ENCODE measurements at places on chromosomes 4 and X.

GRCh38 chrX:28960063-28960462 is 372.8 kb downstream of the IL1RAPL1 start:
- no peak for DNase-seq

DNA sequence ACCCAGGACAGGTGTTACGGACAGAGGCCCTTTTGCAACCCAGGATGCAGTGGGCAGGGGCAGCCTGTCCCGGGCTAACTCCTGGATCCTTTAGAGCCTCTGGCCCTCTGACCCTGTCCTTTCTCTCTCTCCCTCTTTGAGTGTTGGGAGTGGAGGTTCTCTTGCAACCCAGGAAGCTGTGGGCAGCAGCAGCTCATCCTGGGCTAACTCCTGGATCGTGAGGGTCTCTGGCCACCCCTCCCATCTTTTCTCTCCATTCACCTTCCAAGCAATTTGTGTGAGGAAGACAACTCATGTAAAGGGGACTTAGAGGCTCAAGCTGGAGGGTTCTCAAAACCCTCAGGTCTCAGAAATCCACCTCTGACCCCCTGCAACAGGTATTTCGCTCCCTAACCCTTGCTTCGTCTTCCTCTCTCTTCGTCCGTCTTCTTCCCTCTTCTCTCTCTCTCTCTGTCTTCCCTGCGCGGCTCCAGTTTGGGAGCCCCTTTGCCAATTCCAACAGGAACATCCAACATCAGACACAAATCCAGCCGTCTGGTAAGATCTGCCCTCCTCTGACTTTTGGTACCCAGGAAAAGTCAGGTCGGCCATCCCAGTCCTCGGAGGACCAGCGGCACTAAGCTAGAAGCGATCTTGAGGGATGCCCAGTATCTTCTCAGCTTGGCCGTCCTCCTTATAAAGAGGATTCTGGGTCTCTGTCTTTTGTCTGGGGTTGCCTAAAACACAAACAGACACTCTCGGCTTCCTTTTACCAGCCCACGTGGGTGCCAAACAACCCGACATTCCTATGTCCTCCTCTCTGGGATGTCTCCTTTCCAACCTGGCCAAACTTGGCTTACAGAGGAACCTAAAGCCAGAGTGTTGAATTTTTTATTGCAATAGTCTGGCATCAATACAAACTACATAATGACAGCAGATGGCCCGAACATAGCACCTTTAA is 7.9 kb downstream of the ASMTL start:
- no peak for DNase-seq

GRCh38 chrX:23820235-23820782 is 37.3 kb downstream of the SAT1 start:
- no peak for DNase-seq

DNA sequence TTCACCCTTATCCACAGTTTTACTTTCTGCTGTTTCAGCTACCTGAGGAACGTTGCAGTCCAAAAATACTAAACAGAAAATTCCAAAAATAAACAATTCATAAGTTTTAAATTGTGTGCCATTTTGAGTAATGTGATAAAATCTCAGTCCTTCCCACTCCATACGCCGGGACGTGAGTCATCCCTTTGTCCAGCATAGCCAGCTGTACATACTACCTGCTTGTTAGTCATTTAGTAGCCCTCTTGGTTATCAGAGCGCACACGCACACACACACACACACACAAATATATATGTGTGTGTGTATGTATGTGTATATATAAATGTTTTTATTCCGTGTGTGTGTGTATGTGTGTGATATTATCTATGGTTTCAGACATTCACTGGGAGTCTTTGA is 4.8 kb upstream of the CCSER1 start:
- DNase-seq, result no peak

- no peak for DNase-seq
Observed at GRCh38 chrX:151796576-151796975, 62.0 kb downstream of the CNGA2 start.

DNA sequence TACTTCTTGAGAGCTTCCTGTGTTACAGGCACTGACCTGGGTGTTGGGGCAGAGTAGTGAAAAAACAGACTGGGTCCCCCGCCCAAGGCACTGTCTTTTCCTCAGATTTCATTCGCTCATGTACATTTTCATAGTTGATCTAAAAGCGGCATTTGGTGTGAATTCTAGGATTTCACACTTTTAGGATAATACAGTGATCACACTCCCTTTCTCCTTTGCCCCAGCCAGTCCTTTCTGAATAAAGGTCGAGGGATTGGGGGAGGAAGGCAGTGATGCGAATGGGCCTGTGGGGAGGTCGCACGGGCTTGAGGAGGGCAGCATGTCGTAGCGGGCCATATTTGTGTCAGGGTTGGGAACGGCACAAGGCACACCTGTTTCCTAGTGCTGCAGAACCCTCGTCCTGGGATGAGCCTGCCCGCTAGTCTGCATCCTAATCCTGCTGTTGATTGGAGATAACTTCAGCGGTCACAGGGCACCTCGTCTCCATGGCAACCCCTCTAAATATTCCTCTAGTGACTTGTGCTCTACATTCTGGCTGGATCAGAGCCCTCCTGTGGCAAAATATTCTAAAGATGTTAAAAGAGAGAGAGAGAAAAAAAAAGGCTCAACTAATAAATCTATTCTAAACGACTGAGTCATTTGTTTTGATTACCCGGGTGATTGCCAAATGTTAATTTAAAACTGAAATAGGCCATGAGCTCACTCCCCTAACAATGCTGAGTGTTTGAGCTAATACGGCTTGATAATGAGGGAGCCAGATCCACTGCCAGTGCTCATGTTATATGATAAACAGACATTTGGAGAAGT is 21.8 kb downstream of the FHL1 start:
- no peak for DNase-seq

DNA sequence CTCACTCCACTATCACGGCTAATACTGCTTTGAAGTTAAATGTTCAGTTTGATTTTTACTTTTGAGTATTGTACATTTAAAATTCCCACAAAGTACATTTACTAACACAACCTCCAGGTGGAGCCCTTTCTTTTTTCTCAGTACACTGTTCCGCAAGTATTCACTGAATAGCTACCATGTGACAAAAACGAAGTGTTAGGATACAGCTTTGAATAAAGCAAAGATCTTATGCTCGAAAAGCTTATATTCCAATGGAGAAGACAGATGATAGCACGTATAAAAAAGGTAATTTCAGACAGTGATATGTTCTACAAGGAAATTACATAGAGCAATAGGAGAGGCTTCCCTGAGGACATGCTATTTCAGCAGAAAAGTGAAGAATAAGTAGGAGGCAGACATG is 60.7 kb upstream of the ABCG2 start:
- DNase-seq, result peak; percentile 67

DNA sequence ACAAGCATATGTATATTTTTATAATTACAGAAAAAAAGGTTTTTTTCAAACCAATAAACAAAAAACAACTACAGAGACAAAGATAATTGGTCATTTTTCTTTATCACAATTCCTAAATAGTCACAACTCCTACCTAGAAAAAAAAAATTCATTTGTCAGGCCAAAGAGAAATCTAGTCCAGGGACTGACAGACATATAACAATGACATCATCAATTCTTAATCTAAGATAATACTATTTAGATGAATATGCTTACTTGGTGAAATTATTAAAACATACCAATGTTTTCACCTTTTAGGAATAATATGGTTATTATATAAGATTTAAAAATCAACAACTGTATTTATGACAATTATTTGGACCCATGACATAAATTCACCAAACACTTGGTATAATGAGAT is 48.4 kb downstream of the CHM start:
- no peak for DNase-seq

- no peak for DNase-seq
Observed at GRCh38 chr4:99803566-99804101, 13.0 kb upstream of the DAPP1 start.

- no peak for DNase-seq
Observed at GRCh38 chrX:120309873-120310705, 1.2 kb downstream of the TMEM255A start.

DNA sequence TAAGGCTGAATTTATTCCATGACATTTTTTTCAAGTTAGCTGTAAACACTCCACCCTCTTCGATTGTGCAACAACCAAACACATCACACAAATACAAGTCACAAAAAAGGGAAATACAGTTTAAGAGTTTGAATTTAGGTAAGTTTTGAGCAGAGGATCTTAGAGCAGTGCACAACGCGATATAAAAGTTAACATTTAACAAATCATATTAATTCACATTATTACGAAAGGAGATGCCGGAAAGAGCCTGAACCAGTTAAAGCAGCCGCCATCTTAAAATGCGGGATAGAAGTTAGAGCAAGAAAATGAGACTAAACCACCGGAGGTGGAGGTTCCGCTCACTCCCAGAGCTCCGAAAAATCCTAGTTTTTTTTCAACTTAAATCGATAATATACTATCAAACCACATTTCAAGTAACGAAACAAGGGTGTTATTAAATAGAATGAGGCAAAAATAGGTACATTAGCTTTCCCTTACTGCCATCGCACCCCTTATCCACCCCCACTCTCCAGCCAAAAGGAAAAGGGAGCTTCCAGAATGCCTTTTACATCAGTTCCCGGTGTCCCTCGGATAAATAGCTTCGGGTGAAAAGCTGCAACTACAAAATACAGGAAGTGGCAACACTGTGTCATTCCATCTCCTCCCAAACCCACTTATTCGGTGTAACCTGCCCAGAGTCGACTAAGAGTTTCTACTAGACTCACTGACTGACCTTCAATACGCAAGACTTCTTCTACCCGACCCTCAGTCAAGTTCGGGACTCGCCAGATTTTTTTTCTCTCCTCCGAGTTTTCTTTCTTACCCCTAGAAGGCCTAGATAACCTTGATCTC is 1.9 kb downstream of the UBE2D3 start:
- DNase-seq, result peak; percentile 67

- no peak for DNase-seq
Observed at GRCh38 chrX:26651755-26652154, 435.8 kb downstream of the MAGEB5 start.

- no peak for DNase-seq
Observed at GRCh38 chr4:92303621-92304027, at the start of gene GRID2. GRID2 (plus strand) TSS chr4:92303966.

DNA sequence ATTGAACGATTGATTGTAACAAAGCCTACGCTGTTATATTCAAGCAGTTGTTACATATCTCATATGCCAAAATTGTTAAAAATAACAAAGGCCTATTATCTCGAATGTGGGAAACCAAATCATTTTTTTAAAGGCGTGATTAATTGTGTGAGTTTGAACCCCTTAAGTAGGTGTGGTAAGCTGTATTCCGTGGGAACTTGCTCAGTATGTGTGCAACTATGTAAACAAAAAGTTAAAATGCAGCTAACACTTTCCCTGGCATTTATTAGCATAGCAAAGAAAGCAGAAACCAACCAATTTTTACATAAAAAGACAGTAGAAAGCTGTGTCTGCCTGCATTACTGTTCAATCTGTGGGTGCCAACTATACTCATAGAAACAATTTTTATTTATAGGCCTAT is 166.0 kb upstream of the HAND2 start:
- no peak for DNase-seq

- DNase-seq, result no peak
Observed at GRCh38 chrX:123357941-123358340, 173.9 kb downstream of the GRIA3 start.

DNA sequence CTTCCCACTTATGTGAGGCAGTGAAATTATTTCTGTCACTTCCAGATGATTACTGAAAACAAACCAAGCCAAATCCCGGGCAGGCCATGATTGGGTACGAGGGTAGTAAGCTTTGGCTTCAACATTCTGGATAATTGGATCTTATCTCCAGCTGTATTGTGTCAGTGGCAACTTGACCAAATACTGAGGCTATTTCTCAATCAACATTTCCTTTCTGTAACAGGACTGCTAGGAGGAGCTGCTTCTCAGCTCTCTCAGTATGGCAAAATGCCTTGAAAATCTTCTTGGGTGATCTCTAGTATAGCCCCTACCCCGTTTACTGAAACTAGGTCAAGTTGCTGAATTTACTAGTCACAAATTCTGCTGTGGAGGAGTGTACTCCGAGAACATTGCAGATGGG is 169.3 kb upstream of the FRMPD4 start:
- no peak for DNase-seq

GRCh38 chr4:165476214-165477098 is 97.6 kb downstream of the CPE start:
- no peak for DNase-seq

- peak; percentile 13 for DNase-seq
Observed at GRCh38 chr4:8201321-8201781, 2.3 kb downstream of the SH3TC1 start.

DNA sequence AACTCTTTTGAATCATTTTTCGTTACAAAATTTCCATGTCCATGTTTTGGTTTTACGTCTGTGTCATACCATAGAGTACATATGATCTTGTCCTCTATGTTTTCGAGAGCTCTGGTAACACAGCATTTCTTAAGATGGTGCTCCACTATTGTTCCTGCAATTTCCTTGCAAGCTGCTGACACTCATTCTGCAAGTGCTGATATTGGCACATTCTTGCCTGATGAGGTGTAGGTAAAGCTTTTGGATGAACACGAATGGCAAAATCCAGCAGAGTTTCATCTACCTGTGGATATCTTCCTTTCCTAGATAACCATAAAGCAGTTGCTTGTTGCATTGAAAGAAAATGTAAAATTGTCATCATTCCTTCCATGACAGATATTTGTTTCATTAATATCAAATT is 41.3 kb downstream of the MAGEB17 start:
- no peak for DNase-seq

GRCh38 chrX:45794323-45794994 is 593.8 kb upstream of the DIPK2B start:
- no peak for DNase-seq

- DNase-seq, result no peak
Observed at GRCh38 chr4:92333016-92333415, 29.2 kb downstream of the GRID2 start.

DNA sequence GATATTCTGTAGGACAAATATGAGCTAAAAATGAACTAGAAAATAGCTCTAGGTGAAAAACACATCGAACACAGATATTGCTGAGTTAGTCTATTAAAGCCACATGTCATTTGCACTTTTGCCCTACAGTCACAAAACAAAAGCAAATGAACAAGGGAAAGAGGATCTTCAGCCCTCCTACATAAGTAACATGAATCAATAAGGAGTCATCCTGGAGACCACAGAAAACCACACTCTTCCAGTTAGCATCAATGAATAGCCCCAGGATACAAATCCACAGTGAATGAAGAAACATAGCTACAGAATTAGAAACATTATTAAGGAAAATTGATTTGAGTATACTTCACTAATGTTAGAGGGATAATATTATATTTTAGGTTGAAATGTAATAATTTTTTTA is 311.4 kb downstream of the MAPK10 start:
- no peak for DNase-seq

- no peak for DNase-seq
Observed at GRCh38 chr4:88549815-88550214, 26.2 kb upstream of the PYURF start.

DNA sequence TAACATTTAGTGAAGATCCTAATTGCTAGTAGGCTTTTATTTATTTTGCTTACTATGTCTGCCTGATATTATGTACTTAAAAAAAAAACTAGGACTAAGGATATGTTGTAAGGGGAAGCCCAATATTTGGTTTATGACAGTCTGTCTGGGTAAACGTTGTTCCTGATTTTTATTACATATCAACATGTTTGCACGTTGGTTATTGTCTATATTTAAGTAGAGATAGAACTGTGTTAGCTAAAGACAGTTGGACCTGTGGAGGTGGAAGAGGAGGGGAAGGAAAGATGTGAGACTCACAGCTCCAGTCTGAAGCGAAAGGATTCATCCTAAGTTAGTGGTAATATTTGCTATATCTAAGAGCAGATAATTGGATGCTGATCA is 90.3 kb downstream of the TMEM131L start:
- no peak for DNase-seq

- no peak for DNase-seq
Observed at GRCh38 chrX:67334323-67334722, 209.5 kb upstream of the AR start.

Measured in AML-193 (cell line).